ENCODE measurements at places on chromosomes 6 and 20.

DNA sequence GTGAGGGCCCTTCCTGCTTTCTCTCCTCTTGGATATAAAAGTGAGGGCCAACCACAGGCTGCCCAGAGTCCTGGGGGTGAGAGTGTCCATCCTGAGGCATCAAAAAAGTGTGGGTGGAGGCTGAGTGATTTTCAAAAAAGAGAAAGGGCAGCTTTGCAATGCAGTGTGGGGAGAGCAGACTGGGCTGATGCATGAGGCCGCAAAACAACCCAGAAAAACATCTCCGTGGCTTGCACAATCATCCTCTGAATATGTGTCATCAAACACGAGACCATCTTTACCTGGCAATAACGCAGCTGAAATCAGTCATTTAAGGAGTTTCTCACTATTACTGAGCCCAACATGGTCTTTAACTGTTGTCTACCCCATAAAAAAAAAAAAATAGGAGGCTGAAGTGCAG lies 191.2 kb upstream of the SOX4 start:
- DNase-seq = no peak

- no peak for DNase-seq
Observed at GRCh38 chr6:155909710-155910109, 454.1 kb upstream of the NOX3 start.

- no peak for DNase-seq
Observed at GRCh38 chr20:32514760-32515159, 70.4 kb downstream of the NOL4L start.

GRCh38 chr6:14518515-14519217 lies 401.1 kb downstream of the CD83 start:
- DNase-seq = no peak

- DNase-seq = no peak
Observed at GRCh38 chr6:105746509-105746908, 339.6 kb upstream of the PRDM1 start.

GRCh38 chr6:32974016-32974333 lies 5.6 kb downstream of the BRD2 start:
- no peak for DNase-seq

- no peak for DNase-seq
Observed at GRCh38 chr6:157245436-157245835, 77.9 kb downstream of the TMEM242 start.

DNA sequence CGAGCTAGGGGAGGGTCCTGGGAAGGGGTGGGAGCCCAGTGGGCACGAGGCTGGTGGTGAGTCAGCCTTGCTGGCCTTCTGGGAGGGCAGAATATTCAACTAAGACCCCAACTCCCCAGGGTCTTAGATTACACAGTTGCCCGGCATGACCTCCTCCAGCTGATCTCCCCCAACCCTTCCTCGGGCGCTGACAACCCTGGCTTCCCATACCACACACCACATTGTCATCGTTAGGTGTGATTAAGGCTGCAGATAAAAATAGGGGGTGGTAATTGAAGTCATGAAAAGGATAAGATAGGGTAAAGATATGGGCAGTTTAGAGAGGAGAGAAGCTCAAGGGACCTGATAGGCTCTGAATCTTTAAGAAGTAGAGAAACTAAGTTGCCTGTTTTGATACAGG lies 10.5 kb downstream of the CDC40 start:
- DNase-seq = no peak

GRCh38 chr6:38345586-38345985 lies 294.1 kb downstream of the BTBD9 start:
- no peak for DNase-seq

DNA sequence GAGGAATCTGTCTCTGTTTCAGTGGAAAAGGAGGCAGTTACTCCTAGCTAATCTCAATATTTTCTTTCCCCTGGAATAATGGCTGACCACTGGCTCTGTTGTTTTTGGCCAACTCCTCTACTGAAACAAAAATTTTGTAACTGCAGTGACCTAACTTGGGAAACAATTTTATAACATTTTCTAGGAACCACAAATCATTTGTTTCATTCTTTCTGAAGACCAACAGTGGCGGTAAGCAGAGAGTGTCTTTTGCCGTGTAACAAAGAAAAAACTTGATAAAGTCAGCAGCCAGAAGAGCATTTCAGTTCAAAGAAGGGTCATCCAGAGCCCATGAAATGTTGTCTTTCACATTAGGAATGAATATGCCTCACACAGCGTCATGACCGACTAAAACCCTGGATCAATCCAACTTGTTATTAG lies 11.8 kb upstream of the BFSP1 start:
- no peak for DNase-seq

DNA sequence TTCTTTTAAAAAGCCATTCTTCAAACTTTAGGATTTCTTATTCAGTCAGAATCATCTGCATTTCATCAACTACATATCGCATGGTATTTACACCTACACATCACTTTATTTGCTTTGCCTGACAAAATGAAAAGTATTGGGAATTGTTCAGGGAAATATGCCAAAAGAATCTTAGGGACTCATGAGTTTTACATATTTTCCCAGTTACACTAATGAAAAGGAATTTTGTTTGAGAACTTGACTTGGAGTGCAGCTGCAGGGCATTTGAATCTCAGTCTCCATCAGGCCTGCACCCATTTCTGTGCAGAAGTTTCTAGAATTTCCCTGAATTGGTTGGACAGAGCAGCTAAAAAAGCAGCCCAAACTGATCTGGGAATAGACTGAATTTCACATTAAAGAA lies 65.3 kb downstream of the MTHFD1L start:
- DNase-seq = no peak

DNA sequence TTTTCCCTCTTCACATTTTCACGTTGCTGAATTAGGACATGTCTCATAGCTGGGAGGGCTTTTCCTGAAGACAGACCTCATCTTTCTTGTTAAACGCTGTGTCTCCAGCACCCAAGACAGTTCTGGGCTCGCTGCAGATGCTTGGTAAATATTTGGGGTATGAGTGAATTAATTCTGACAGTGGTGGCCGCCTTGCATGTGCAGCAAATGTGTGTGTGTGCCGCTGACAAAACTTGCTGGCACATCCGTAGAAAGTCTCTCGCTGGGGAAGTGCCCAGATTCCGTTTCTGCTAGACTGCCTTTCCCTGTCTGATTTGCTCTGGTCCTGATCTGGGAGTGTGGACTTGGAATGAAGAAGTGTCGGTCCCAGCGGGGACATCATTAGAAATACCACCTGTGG lies 48.2 kb upstream of the ZNFX1 start:
- no peak for DNase-seq

- DNase-seq = no peak
Observed at GRCh38 chr6:53918854-53919510, 124.2 kb downstream of the LRRC1 start.

DNA sequence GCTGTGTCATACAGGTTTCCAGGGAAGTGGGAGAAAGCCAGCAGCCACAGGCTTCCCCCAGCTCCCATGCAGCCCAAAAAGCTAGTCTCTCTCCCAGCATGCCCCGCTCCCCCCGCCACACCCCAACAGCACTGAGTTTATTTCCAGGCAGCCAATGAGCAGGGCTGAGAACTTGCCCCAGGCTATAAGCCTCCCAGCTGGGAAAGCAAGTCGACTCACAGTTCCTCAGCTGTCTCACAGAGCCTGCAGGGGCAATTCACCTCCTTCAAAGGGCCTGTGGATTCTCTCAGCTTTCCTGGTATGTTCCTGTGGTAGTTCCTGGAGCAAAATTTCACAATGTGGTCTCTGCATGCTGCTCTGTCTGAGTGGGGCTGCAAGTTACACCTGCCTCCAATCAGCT lies 34.2 kb downstream of the PAX1 start:
- DNase-seq = no peak

- no peak for DNase-seq
Observed at GRCh38 chr20:16209951-16210361, 363.3 kb downstream of the KIF16B start.

DNA sequence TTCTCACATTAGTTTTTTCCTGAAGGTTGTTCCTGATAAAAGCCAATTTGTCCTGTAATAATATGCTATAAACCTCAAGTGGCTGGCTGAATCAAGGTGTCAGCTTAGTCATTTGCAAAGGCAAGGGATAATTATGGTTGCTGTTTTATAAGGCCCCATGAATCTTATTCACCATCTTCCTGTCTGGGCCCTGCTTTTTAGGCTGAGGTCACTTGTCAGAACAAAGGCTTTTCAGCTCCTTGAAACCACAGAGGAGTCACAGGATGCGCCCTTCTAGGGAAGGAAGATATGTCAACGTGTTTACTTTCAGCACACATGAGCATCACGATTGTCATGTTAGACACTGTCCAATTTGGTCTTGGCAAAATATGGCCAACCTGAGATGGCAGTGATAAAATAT lies 64.8 kb upstream of the NAA20 start:
- DNase-seq = no peak

GRCh38 chr6:106117579-106117978 lies 31.4 kb downstream of the PRDM1 start:
- no peak for DNase-seq

- DNase-seq = no peak
Observed at GRCh38 chr6:107594736-107595135, 104.8 kb downstream of the SOBP start.

DNA sequence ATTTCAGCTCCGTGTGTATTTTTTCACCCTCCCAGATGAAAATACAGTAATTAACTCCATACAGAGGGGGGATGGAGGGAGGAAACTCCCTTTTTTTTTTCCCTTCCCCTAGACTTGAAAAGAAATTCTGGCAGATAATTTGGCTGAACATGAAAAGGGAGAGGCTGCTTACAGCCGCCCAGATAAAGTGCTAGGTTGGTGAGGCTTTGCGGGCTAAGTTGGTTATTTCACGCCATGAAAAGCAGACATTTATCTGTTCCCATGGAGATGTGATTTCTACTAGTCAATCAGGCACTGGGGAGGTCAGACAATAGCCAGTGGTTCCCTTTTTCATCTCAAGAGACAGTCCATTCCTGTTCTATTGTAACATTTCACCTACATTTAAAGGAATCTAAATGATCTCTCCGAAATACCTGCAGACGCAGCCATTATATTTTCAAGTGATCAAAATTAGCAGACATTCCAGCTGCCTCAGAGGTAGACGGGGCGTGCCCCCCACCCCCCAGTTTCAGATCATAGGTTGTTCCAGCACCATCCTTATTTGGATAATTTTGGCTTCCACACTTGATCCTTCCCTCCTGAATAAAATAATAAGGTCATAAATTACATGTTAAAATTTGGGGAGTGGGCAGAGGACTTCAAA lies 143.9 kb upstream of the ZNF217 start:
- no peak for DNase-seq

DNA sequence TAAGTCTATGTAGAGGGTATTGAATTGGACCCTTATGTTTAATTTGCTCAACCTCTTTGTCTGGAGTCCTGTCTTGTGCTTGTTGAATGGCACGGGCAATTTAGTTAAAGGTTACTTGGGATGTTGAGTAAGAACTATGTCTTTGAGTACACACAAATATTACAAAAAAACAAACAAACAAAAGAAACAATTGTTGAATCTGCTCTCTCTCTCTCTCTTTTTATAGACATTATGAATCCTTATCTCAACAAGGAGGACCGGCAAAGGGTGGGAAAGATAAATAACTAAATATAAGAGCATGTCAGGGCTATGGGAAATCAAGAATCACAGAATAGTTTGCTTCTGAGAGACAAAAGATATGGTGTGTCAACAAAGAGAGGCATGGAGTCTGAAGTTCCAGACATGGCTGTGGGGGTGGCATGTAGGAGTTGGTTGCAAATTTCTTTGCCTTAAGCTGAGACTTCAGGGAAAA lies 608.6 kb downstream of the UTRN start:
- no peak for DNase-seq

GRCh38 chr6:138188278-138188941 lies 26.7 kb downstream of the ARFGEF3 start:
- no peak for DNase-seq

- no peak for DNase-seq
Observed at GRCh38 chr20:3223651-3223993, 14.3 kb downstream of the ITPA start.

DNA sequence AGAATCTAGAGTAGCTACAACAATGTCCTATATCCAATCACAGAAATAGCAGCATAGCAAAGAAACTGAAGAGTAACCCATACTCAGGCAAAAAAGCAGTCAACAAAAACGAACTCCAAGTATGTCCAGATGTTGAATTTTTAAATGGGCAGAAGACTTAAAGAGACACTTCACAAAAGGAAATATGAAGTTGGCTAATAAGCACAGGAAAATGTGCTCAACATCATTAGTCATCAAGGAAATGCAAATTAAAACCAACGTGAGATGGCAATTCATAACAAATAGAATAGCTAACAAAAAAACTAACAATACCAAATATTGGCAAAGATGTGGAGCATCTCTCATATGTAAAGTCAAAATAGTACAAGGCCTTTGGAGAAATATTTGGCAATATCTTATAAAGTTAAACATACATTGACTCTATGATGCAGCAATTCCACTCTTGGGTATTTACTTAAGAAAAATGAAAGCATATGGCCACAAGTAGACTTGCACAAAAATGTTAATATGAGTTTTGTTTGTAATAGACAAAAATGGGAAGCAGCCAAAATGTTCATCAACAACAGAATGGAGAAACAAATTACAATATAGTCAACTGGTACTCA lies 37.7 kb downstream of the FRK start:
- DNase-seq = no peak

GRCh38 chr6:137489046-137490005 lies 4.9 kb downstream of the OLIG3 start:
- no peak for DNase-seq
